ENCODE measurements at places on chromosomes 4 and X.

DNA sequence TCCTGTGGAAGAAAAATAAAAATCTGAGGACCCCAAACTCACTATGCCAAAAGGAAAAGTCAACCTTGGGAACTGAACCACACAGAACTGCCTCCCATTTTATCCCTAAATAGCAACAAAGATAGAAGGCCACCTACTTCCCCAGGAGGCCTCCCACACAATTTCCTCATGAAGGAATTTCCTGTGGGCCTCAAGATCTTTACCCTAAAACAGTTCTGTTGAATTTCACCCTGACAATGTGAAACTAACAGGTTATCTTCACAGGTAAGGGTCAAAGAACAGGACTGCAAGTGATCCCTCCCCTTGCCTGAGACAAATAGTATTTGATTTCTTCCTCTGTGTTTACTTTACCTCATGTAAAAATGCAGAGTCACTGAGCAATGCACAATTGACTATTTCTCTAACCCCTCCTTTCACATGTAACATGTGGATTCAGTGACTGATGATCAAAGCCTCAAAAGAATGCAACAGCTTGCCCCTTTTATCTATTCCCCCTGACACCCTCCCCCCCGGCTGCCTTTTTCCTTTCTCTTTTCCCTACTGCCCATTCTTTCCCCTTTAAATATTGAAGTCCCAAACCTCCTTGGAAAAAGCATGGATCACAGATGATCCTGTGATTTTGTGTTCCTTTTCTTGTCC lies 33.3 kb downstream of the MEPE start:
- DNase-seq, result peak; percentile 72

GRCh38 chr4:5387457-5387856 lies 320.9 kb downstream of the EVC2 start:
- no peak for DNase-seq

- DNase-seq, result no peak
These were observed 54.9 kb upstream of the C4orf54 start for GRCh38 chr4:99712530-99712929.

GRCh38 chrX:44152852-44153251 lies 179.7 kb upstream of the NDP start:
- no peak for DNase-seq

- no peak for DNase-seq
These were observed 298.2 kb upstream of the ARSJ start for GRCh38 chr4:114277690-114278089.

DNA sequence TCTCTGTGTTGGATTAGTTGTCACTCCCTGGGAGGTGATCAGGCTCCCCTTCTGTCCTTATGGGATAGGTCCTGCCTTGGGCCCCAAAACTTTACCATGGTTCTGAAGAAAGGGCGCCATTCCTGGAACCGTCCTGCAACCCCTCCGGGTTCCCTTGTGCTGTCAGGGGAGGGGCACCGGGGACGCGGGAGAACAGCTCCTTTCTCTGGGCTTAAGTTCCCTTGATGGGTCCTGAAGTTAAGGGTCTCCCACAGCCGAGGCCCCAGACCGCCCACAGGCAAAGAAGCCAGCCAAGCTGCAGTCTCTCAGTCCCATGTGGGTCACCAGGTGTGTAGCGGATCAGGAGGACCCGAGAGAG lies 44.8 kb downstream of the UGT2A3 start:
- DNase-seq, result no peak

DNA sequence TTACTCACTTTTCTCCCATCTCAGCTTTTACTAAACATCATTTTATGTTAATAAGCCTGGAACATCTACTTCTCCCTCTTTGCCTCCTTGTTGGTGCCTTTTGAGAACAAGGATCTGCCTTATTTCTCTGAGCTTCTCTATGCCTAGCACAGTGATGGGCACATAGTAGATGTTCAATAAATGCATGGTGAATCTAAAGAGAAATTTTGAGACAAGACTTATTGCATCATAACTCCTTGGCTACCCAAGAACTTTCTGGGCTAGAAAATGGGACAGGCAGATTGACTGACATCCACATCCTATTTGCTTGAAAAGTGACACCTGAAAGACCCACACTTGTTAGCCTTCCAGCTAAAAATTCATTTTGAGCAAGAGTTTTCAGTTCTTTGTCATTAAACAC lies 87.2 kb upstream of the TFDP3 start:
- no peak for DNase-seq

- DNase-seq, result peak; percentile 94
These were observed 125.3 kb downstream of the COL4A6 start for GRCh38 chrX:108312957-108313356.

DNA sequence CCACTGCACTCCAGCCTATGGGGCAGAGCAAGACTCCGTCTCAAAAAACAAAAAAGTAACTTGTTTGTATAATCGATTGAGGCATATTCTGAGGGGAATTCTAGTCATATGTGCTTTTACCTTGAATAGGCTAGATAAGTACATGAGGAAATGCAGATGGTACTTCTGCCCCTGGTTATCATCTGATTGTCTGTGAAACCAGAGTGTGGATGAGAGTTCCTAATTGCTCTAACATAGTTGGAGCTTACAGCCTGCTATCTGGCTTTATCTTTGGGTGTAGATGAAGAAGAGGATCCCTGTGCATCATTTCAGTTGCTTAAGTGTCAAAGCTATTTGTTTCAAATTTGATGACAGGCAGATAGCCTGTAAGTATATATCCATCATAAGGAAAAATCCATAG lies 205.1 kb downstream of the RAPGEF2 start:
- DNase-seq, result no peak

DNA sequence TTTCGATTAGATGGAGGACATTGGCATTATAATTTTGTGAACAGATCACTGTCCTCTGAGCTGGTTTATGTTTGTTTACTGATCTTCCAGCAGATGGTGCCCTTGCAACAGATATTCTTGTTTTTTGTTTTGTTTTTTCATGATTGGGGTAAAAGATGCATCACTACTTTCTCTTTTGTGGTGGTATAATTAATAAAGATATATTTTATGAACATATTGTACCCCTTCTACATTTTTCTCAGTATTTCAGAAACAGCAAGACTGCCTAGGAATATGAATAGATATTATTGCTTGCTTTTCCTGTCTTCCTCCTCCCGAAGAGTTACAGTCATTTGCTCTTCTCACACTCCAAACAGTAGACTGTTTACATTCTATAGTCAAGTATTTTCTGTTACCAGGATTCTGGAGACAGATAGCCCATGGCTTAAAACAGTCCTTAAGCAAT lies 905.2 kb downstream of the TRAM1L1 start:
- DNase-seq, result peak; percentile 15

- no peak for DNase-seq
These were observed 888.0 kb downstream of the PCDH18 start for GRCh38 chr4:136644279-136644678.

DNA sequence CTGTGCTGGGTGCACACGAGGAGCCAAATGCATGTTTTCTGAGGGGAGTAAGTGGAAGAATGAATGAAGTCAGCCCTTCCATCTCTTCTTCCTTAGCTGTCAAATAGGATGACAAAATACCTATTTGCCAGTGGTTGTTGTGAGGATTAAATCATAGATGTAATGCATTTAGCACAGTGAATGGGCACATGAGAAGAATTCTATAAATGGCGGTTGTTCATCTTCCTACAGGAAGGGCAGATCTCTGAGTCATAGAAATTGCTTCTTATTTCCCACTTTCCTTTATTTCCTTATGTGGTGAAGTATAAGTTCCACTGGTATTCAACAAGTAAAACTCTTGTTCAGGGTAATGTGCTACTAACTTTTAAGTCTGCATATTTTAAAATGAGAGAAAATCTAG lies 83.1 kb downstream of the SORBS2 start:
- no peak for DNase-seq

DNA sequence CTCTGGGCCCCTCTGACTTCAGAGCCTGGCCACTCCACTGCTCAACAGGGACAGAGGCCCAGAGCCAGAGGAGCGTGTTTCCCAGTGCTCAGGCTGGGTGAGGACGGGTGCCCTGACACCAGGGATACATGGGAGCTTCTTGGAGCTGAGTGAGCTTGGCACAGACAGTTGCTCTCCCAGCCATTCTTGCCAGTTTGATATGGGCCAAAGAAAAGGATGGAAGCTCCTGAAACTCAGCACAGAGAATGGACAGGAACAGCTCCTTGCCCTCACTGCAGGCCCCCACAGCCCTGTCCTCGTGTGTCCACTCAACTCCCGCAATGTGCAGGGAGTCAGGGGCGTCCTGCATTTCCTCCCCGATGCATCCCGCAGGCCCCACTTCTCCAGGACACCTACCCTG lies 38.8 kb downstream of the NSG1 start:
- DNase-seq, result no peak

- DNase-seq, result no peak
These were observed 54.6 kb upstream of the ANK2 start for GRCh38 chr4:112994732-112995464.

GRCh38 chr4:53633608-53634007 lies 42.3 kb upstream of the LNX1 start:
- no peak for DNase-seq

DNA sequence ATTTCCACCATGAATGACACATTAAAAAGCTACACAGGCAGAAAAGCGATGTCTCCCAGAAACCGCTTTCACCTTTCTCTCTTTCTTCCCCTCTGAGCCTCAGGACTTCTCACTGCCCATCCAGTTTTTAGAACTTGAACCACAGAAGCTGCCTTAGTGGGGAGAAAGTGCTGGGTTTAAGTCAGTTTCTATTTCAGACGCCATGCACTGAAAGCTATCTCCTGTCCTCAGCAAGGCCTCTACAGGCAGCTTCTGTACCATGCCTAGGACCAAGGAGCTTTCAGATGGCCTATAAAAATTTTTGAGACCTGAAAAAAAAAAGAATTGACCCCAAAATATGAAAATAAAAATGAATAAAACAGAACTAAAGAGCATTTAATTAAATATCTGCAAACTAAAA lies 34.5 kb downstream of the RAB33B start:
- no peak for DNase-seq

GRCh38 chrX:110852180-110852579 lies 56.6 kb upstream of the CHRDL1 start:
- DNase-seq, result peak; percentile 28
